ENCODE measurements at places on chromosomes 12 and 14.
A peak's percentile ranks its signal among the peaks of the same experiment; 100 is the strongest.

DNA sequence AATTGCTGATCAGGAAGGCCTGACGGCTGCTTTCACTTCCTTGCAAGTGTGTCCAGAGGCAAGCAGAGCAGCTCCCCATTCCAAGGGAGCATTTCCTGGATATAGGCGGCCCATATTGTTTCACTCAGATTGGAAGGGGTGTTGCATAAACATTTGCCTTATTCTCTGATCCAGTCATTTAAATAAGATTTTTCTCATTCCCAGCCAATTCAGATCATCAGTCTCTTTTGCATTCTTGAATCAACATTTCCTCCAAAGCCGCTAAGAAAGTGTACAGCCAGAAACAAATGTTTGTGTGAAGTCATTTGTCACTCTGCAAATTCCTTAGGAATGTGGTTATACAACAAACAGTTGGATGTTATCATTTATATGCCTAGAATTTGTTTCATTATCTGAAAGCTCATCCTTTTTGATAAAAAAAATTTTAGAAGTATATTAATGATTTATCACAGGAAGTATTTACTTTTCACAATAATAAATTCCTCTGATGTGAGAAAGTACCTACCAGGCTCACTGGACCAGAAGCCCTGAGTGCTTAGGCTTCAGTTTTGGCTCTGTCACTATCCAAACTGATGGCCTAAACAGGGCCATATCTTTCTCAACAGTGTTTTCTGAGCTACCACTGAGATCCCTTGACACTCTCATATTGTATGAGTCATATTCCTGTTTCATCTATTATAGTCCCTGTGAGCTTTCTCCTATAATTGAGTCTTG lies 379.6 kb downstream of the CCDC91 start:
- no peak for DNase-seq

DNA sequence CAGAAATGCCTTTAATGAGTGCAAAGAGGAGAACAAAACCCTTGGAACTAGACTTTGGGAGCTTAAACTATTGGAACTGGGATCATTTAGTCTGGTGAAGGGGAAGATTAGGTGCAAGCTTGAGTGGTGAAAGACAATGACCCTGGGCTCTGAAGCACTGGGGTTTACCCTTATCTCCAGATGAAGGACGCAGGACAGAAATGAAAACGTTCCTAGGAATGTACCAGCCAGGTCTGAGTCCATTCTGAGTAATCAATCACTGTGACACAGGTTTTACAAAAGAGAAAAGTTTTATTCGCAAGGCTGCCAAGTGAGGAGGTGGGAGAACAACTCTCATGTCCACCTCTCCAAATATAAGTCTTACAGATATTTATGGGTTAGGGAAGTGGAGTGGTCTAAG lies 249.1 kb downstream of the LRIG3 start:
- no peak for DNase-seq

DNA sequence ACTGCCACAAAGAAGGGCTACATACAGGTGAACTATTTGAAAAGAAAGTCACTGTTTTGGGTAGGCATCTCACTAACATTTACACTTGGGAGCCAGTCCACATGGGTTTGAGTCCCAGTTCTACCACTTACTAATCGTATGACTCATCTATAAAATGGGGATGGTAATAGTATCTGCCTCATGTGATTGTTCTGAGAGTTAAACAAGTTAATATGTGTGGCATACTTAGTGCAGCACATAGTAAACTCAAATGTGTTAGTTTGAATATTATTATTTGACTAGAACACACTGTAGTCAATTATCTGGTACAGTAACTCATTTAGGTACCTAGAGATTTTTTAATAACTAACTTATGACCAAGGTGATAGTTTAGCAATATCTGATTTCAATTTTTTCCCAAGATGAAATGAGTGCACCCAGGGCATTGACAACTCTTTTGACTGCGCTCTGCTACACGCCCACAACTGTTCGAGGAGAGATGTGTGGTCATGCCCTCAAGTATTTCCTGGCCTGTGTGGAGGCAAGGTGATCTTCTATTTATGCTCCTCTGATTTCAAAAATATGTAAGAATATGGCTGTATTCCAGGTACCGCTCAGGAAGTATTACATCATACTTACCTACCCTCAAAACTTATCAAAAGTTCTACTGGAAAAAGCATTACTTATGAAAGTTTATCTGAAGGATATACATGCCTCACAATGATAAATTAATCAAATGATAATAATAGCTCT lies 210.6 kb upstream of the EGLN3 start:
- DNase-seq = no peak

DNA sequence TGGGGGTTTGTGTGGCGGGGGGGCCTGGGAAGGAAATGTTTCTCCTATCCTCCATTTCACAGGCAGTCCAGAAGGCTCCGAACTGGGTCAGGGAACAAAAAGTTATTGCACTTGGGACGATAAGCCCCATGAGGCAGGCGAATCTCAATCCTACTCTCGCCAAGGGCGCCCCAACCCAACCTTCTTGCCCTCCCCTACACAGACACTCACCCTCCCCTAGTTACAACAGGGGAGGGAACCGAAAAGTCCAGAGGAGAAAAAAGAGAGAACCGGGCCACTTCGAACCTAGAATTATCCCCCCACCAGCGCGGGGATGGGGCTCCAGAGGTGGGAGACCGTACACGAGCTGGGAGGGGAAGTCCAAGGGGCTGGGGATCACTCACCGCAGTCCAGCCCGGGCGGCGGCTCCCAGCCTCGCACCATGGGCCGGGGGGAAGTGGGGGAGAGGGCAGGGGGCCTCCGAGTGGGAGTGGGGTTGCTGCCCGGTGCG lies 357 bp downstream of the HOMEZ start:
- DNase-seq = no peak

- DNase-seq = no peak
These were observed 99.4 kb downstream of the EPS8 start for GRCh38 chr12:15689751-15690191.

DNA sequence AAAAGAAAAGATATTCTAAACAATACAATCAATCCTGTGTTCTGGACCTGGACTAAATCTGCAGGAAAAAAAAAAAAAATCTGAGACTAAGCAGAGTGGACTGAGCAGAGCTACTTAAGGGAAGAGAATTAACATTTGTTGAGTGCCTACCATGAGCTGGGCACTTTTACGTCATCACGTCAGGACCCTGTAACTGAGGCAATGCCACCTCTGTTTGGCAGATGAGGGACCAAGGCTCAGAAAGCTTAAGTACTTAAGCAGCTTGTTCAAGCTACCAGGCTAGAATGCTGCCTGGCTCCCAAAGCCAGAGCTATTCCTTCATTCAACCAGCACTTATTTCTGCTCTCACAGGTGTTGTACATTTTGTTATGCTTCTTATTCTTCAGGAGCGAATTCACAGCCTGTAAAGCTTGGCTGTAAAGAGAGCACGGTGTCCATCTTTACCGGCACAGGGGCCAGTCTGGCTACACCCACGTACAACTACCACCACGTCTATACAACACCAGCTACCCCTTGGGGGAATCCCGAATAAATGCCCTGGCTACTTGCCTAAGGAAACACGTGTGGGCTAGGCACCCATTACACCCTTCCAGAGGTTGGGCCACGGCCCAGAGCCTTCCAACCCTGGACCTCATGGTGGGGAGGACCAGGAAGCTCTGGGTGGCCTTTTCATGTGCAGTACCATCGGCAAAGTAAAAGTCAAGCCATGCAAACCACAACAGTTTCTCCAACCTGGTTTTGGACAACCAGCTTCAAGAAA lies 27.0 kb downstream of the TMCC3 start:
- no peak for DNase-seq

DNA sequence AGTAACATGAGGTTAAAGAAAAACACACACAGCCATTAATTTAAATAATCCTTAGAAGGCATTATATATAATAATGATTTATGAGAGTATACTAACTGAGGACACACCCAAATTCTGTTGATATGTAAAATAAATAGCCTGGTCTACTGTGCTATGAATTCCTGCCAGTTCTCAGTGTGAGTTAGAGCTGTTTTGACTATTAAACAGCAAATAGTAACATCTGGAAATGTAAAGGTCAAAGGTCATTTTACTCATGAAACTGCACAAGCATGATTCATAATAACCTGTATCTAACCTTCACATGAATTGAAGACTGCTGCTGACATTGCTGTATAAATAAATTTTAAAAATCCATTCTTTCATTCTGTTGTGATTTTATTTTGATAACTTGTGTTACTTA lies 966.7 kb downstream of the SLC6A15 start:
- DNase-seq = no peak

- DNase-seq = no peak
These were observed 1.4 kb upstream of the JAG2 start for GRCh38 chr14:105169776-105170655.

DNA sequence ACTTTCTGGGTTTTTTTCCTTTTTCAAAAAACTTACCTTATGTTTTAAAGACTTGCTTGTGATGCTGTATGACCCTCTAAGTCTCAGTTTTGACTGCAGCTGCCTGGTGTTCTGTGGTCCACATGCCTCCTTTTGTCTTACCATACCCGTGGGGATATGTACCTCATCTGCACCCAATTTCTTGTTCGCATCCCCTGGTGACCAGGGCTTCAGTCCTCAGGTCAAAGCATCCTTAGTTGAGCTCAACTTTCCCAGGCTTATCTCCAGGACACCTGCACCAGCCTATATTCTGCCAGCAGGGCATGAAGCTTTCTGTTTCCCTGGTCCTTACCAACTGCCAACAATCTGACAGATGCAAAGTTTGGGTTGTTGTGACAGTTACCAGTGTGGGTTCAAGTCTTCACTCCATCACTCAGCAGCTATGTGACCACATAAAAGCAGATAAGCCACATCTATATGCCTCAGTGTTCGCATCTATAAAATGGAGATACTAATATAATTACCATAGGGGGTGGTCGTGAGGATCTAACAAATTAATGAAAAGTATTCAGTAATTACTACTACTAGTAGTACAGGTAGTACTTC lies 94.0 kb downstream of the NTF3 start:
- no peak for DNase-seq

- DNase-seq = no peak
These were observed 189.6 kb downstream of the DUSP6 start for GRCh38 chr12:89162589-89163261.

DNA sequence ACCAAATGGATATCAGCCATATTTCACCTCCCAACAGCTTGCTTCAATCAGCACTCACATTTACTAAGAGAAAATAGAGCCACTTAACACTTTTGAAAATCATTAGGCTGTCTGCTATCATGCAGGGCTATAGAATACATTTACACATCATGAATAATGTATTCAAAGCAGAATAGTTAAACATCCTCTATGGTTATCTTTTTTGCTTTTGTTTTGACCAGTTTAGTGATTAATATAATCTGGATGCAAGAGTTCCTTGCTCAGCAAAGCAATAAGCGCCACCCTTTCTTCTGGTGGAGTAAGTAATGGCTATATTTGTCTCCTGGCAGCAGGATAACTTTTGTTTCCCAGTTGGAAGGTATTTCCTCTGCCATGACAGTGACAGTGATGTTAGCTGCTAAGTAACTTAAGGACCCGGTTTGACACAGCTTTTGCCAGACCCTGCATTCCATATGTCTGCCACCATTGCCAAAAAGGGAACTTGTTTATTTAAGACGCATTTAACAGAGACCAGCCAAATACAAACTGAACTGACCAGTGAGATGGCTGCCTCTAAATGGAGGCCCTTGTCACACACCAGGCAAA lies 70.3 kb upstream of the NR2C1 start:
- no peak for DNase-seq

DNA sequence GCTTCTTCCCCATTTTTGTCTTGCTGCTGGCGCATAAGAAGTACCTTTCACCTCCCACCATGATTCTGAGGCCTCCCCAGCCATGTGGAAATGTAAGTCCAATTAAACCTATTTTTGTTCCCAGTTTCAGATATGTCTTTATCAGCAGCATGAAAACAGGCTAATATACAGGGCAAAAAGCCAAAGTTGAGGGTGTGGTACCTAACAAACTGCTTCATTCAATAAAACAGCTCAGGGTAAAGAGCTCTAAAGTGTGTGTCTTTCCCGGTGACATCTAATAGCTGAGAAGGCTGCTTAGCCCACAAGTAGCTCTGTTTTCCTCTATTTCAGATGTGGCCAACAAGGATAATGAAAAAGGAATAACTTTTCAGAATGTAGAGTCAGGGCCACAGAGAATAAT lies 76.7 kb upstream of the SLC8A3 start:
- no peak for DNase-seq

DNA sequence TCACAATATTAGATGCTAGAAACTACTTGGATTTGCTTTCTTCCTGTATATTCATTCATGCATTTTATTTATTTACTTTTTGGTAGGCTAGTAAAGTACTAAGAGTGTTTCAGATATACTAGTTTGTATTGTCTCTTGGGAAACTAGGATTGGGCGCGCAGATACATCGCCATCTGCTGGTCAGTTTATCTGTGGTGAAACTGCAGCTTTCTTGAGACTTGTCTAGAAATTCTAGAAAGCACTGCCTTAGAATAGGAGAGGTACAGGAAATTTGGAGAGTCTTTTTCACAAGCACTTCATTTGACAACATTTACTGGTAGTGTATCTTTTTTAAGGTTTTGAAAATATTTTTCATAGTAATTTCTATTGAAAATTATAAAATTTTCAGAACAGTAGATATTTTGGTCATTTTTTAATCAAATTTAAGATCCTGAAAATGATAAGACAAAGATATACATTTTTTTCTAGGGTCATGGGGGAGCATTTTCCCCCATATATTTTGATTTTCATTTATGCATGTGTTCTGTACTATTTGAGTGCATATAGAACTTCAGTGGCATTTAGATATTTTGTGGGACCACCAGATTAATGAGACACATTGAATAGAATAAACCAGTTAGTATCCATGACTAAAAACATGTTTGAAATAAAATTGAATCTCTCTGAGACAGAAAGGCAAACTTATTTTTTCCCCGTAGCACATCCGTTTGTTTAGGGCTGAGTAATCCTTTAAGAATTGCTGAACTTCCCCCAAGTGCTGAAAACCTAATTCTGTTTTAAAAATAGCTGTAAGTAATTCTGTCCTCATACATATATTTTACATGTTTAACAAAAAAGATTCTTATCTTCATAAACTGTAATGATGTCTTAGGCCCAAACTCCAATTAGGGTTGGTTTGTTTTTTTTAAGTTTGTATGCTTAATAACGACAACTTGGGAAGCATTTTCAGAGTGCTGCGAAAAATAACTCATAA lies 44.5 kb downstream of the SLC38A6 start:
- DNase-seq = peak; percentile 21

- DNase-seq = no peak
These were observed 317.6 kb downstream of the SOX5 start for GRCh38 chr12:23631786-23632377.

DNA sequence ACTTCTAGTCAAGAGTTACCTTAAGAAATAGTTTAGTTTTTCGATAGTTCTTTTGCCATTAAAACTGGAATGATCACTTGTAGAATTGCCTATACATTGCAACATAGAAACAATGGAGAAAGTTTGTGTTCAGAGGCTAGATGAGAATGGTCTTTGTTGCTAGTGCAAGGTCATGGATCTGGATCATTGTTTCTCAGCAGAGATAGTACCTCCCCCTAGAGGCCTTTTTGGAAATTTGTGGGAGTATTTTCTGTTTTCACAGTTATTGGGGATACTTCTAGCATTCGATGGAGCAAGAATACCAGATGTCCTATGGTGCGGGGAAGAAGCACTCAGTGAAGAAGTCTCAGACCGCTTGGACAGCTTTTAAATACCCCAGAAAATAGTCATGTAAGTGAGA lies 138.8 kb upstream of the HMGA2 start:
- DNase-seq = no peak

- DNase-seq = peak; percentile 32
These were observed 811 bp upstream of the FBRSL1 start for GRCh38 chr12:132489078-132489601.
